ENCODE measurements at places on chromosomes 6 and 20. TPM values are rescaled to one million over a fixed set of nuclear protein-coding genes. Genes with fewer than 3 reads are reported as not detected.

BPIFA1 gene
- total RNA-seq, result not detected

DNA sequence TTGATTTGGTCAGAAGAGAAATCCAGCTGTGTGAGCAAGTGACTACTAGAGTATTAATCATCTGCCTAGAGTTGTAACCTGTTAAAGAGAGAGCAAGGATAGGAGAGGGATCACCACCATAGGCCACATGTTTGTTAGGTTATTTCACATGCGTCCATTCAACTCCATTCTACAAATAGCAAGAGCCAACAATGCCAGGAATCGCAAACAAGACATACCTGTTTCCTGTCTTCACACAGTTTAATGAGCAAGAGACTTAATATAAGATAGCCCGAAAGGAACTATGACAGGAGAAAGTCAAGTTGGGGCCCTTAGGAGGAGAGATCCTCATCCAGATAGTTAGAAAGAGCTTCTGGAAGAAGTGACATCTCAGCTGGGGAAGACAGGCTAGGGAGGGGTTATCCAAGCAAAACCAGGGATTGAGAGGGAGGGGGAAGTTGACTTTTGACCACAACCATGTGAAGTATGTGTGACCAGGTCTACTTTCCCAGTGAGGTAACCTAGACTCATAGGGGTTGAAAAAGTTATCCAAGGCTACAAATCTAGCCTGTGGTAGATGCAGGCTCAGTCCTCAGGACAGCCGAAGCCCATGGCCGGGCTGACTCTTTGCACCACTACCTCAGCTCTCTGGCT is 147.4 kb downstream of the ALDH8A1 start:
- no peak for DNase-seq

- no peak for DNase-seq
Measured at GRCh38 chr6:78611886-78612480, 255.4 kb upstream of the IRAK1BP1 start.

- no peak for DNase-seq
Measured at GRCh38 chr20:50189681-50190250, 864 bp upstream of the CEBPB start.

DNA sequence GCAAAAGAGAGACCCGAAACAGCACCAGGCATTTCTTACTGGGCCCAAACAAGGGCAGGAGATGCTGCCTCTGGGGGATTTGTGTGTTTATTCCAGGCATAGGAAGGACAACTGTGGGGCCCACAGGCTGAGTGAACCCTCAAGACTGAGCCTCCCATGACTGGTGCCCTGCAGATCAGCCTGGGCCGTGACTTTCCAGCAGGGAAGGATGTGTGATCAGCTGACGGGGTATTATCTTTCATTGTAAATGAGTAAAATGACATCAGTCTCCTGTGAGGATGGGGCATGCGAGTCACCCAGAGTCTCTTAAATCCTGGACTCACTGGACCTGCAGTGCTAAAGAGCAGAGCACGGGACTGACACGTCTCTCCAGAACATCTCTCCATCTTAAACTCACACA is 3.9 kb upstream of the TEAD3 start:
- no peak for DNase-seq
